NCI-H69 (cell line): ENCODE measurements at places on chromosomes 5 and 9.

- DNase-seq: no peak
Observed at GRCh38 chr9:98002808-98003207, 19.7 kb downstream of the ANP32B start.

GRCh38 chr5:136128481-136128880, 4.2 kb upstream of the SMAD5 start:
- peak; percentile 93 for DNase-seq

- DNase-seq: no peak
Observed at GRCh38 chr9:99057665-99058625, 47.0 kb upstream of the TGFBR1 start.

GRCh38 chr9:131407717-131408195, 13.9 kb downstream of the PRRC2B start:
- DNase-seq: peak; percentile 91

DNA sequence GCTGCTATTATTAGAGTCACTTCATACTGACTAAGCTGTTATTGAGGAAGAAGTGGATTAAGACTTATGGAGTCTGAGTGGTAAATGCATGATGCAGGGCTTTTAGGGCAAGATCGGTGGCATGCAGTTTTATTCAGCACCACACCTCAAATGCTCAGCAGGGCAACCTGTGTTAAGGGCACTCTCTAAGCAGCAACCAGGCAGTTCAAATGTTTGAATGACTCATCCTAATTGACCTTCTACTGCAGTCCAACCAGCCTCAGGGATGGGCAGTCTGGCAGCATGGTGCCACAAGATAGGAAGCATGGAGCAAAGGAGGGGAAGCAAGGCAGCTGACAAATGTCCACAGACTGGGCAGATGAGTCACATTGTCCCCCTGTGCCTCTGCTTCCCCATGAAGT, 80.2 kb upstream of the MIER3 start:
- peak; percentile 40 for DNase-seq

- DNase-seq: no peak
Observed at GRCh38 chr5:156126716-156127115, 200.2 kb upstream of the SGCD start.

DNA sequence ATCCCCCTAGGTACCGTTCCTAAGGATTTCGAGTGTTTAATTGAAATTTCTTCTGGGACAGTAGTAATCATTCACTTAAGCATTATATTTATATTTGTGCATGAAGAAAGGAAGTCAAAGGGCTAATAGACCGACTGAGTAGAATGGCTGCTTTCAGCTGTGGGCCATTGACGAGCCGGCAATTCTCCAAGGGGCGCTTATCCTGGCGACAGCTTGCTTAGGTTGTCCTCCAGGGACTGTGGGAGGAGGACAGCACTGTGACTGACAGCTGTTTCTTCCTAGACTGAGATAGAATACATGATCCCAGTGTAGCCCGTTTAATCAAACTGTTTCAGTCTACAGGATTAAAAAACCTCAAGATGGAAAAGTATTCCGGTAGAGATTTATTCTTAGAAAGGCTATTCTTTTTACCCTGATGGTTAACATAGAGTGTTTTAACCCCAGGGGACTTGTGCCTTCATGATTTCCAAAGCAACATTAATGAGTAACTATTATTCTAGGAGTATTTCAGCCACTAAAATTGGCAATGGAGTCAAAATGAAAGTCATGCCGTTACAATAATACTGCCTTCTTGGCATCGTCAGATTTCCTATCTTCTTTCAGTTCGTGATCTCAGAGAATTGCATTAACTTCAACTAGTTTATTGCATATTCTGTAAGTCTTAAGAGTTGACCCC, 943.1 kb upstream of the WWC1 start:
- no peak for DNase-seq

GRCh38 chr9:111566234-111566633, 33.2 kb downstream of the PTGR1 start:
- no peak for DNase-seq

DNA sequence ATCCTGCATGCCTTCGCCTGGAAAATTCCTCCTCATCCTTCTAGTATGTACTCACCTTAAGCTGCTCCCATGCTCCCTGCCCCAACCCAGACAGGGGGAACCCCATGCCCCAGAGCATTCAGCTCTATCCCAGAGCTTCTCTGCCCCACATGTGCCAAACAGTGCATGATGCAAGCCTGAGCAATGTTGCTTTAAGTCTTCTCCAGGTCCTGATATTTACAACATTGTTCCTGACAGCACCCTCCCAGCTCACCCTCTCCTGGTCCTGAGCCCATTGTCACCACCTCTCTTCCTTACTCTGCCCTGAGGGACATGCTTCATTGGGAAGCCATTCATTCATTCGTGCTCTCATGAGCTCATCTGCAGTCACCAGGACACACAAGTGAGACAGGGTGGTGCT, 23.4 kb upstream of the BARX1 start:
- peak; percentile 58 for DNase-seq

DNA sequence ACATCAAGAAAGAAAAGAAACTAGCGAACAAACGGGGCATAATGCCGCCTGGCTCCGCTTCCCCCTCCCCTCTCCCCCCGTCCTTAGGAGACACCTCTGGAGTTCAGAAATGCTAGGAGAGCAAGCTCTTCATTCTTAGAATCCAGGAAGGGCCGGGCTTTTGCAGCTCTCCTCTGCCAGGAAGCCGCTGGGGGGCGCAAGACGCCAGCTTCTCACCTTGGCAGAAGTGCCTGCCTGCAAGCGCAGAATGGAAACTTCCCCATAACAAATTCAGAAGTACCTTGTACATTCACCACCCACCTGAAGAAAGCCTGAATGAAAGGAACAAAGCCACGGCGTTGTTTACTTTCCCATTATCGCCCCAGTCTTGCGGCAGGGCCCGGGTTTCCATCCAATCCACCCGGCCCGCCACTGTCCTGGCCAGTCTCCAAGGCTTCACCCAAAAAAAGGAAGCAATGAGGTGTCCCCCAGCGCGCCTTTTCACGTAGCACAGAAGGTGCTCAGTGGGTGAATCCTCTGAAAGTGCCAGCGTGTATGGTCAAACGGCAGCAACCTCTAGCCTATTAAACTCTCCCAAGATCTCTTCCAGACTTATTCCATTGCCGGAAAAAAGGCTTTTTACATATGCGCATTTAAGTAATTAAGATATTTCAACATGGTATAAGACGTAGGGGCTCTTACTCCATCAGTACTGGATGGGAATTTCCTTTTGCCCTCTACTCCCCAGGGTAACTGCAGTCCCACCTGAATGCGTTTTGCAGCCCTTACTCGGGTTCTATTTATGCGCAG, 1.6 kb upstream of the GADD45G start:
- peak; percentile 99 for DNase-seq

DNA sequence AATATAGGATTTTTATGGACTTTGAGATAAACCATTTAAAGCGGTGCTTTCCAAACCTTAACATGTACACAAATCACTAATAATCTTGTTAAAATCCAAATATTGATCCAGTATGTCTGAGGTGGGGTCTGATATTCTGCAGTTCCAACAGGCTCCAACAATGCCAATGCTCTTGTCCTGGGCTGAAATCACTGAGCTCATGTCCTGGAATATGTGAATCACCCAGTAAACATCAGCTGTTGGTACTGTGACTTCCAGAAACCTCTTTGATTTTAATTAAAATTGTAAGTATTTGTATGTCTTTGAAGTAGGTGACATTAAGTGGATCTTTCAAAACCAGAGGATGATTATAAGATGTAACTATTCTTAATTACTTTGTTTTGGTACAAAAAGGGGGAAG, 52.8 kb upstream of the CAST start:
- no peak for DNase-seq

DNA sequence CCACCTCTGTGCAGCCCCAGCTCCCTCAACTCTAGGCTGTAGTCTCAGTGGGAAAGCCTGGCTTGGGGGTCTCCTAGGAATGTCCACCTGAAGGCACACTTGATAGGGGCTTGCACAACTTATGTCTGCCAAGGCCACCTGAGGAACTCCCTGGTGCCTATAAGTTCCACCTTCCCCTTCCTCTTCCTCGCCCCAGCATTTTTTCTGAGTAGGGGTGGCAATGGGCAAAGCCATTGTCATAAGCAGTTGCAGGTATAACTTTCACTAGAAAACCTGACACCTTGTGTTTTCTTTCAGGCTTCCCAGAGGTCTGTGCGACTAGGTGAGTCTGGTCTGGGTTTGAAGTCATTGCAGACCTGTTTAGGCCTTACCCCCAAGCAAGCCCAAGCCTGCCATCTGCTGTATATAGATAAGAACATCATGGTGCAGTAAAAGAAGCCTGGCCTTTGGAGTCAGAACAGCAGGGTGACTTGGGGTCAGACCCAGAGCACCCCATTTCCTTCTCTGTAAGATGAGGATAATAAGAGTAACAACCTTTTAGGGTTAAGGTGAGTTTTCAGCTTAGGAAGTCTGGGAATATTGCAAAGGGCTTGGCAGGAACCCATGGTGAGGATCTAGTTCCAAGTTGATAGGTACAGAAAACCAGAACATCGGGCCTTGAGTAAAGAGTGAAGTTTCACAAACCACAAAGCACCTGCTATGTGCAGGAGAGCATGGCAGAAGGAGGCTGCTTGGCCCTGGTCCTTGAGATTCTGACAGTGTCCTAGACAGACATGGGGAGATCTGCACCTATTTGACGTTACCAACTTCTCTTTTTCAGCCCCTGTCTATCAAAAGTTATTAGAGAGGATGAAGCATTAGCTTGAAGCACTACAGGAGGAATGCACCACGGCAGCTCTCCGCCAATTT, 33.8 kb downstream of the TGFBI start:
- peak; percentile 64 for DNase-seq

GRCh38 chr9:81225596-81225995, 463.8 kb downstream of the TLE1 start:
- peak; percentile 35 for DNase-seq

GRCh38 chr5:52743970-52744369, 43.7 kb upstream of the ITGA1 start:
- DNase-seq: no peak
